ENCODE measurements at places on chromosomes 12 and 14. TPM values are rescaled to one million over a fixed set of nuclear protein-coding genes. Genes with fewer than 3 reads are reported as not detected.

- no peak for DNase-seq
These were observed 40.5 kb upstream of the PLEKHG6 start for GRCh38 chr12:6269986-6270385.

DNA sequence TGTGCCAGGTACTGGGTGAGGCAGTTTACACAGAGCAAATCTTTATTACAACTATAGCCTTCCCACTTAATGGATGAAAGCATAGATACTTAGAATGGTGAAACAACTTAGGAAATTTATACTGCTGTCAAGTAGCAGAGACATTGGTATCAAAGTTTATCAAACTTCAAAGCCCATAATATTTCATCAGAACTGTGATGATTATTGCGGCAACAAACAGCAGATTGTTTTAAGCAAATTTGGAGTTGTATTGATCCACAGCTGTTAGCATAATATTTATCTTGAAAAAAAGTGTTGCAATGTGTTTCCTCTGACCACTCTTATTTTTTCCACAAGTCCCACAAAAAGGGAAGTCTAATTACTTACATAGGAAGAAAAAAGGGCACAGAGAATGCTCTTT is 2.0 kb upstream of the SLCO1B3 start:
- no peak for DNase-seq

Gene LRP1-AS
- total RNA-seq: not detected

- DNase-seq: no peak
These were observed 7.6 kb downstream of the ISM2 start for GRCh38 chr14:77491056-77491455.

GRCh38 chr14:74638966-74639365 is 26.9 kb upstream of the LTBP2 start:
- DNase-seq: no peak

- no peak for DNase-seq
These were observed 109.0 kb upstream of the ATP2B1 start for GRCh38 chr12:89817501-89818226.

Gene CSAD
- total RNA-seq: 6.5 TPM

DNA sequence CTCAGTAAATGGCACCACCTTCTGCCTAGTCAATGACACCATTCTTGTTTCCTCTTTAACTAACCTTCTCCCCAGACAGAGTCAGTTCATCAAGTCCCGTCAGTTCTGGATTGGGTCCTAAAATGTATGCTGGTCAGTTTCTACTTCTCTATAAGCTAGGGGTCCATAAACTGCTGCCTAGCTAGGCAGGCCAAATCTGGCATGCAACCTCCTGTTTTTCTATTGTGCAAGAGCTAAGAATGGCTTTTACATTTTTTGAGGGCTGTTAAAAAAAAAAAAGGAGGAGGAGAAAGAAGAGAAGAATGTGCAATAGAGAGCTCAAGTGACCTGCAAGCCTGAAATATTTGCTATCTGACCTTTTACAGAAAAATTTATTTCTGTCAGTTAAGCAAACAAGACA is 6.4 kb upstream of the TMED10 start:
- DNase-seq: no peak

DNA sequence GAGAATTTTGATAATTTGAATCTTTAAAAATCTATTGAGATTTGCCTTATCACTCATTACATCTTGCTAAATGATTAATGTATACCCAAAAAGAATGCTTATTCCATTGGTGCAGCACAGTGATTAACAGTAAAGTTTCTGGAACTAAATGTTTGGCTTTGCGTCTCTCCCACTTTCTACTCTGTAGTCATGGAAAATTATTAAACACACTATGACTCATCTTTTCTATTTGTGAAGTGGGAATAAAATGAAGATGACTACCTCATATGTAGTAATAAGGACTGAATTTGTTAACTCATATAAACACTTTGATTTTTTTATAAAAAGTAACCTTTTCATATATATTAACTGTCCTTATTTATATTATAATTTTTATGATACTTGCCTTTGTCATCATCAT is 118.1 kb downstream of the RERGL start:
- DNase-seq: no peak
